Stimulated activated CD4-positive, alpha-beta T cell treated with anti-CD3 and anti-CD28 coated beads, TNF-alpha, amount 100 ng/mL, for 48 hours (primary cell): ENCODE measurements at places on chromosomes 5 and 9.

GRCh38 chr9:137027369-137028262, at the start of gene ABCA2:
ABCA2 (minus strand) TSS chr9:137028237; CDS start chr9:137028140, 97 bp downstream.
- DNase-seq = no peak

GRCh38 chr5:1386274-1386717, 41.4 kb upstream of the CLPTM1L start:
- DNase-seq = peak; percentile 41

DNA sequence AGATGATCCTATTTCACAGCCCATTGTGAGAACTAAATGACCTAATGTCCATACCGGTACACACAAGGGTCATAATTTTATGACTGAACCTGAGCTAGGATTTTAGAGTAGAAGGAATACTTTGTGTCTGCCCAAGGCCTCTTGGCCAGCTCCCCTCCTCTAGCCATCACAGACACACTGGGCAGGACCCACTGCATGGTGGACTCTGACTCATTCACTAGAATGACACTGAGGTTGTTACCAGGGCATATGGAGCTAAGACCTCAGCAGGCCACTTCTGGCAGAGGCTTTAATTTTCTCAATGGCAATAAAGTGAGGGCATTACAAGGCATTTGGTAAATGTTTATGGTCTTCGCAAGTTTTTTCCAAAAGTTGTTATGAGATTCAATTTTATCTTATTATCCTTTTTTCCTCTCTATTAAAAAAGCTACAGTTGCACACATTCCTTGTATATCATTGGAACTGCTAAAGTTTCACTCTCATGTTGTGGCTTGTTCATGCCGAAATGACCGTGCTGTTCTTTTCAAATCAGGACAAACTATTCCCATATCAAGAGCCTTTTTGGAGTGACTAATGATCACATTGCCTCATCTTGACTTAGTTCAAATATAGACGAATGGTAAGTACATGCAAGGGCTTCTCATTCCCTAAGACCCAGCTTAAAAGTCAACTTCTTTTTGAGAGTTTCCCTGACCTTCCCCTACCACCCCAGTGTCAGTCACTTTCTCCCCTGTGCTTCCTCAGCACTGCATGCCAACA, 595.7 kb downstream of the ACTL7B start:
- DNase-seq = no peak

GRCh38 chr9:130820135-130820738, 14.8 kb upstream of the ABL1 start:
- no peak for DNase-seq

DNA sequence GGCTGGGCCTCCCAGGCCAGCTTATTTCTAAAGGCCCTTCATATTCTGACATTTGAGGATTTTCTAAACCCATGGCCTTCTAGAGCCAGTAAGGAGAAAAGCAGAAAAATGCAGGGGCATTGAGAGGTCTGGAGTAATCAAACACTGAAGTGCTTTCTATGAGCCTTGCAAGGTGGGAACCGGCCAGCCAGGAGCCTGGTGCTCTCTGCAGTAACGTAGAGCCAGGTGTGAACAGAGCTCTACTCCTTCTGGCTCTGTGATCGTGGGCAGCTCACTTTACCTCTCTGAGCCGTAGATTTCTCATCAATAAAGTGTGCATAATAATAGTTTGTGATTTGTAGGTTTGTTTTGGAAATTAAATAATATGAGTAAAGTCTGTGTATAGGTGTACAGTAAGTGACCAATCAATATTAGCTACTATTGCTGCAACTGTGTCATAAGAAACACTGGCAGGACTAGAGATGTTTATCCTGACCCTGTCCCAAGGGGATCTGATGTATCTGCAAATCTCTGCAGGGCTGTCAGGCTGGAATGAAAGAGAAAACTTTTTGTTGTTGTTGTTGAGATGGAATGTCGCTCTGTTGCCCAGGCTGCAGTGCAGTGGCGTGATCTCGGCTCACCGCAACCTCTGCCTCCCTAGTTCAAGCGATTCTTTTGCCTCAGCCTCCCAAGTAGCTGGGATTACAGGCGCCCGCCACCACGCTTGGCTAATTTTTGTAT, 2.7 kb downstream of the SYNPO start:
- DNase-seq = no peak

DNA sequence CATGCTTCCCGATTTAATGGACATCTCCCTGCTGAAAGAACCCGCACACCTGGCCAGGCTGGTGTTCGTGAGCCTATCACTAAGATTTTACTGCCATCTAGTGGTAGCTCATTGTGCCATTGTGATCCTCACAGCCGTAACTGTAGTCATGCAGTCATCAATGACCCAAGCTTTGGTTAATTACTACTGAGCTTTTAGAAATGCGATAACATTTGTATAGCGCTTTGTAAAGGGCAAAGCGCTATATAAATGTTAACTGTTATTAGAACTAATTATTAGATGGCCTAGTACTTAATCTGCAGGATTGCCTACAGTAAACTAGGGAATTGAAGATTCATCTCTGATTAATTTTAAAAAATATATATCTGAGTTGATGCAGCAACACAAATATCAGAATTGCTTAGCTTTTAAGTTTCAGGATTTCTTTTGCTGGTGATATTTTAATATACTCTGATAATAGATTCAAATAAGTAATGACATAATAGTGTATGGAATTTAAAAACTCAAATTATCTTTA, 90.2 kb downstream of the HACD4 start:
- peak; percentile 17 for DNase-seq

DNA sequence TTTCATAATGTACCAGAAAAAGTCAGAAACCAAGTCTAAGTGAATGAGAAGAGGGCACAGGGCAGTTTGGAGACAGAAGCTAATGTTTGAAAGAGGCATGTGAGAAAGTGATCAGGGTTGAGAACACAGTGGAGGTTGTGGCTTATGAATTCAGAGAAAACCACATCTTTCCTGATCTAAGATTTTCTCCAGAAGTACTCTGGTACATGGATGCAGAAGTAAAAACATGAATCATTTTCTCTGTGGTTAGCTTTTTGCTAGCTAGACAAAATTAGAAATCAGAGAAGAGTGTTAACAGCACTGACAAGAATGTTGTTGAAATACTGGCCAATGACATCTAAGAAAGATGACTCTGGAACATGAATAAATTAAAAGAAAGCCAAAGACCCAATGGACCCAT, 541.1 kb downstream of the DNAH5 start:
- no peak for DNase-seq

GRCh38 chr5:6820851-6821479, 107.7 kb downstream of the TENT4A start:
- DNase-seq = peak; percentile 31

DNA sequence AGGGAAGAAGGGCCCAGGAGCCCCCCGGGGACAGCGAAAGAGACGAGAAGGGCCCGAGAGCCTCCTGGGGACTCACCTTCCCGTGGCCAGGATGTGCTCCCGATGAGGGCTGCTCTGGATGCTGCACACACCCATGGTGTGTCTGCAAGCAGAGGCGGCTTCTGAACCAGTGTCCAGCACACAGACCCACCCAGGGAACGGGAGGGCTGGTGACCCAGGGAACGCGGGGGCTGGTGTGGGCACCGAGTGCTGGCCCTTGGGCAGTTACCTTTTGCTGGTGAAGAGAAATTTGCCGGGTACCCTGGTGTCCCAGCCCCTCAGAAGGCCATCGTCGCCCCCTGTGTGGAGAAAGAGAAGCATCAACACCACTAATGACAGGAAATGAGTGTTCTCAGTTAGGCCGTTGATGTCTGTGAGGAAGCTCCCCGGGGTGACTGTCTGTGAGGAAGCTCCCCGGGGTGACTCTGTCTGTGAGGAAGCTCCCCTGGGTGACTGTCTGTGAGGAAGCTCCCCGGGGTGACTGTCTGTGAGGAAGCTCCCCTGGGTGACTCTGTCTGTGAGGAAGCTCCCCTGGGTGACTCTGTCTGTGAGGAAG, 13.2 kb downstream of the MRPL41 start:
- DNase-seq = no peak

DNA sequence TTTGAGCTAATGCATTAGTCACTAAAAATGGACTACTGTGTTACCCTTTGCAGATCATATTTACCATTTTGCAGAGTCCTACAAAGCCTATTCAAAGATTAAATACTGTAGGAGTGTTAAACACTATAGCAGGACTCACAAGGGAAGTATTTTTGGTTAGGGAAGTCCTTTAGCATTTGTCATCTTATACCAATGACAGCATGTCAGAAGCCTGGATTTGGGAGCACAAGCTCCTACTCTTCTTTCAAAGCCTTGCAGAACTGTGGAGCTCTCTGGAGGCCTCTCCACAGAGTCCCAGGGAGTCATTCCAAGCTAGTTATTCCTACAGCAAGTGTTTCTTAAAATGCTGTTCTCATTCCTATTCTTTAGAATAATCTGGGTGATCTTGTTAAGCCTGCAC, 288.8 kb downstream of the PIK3R1 start:
- DNase-seq = no peak

- DNase-seq = no peak
These were observed 89.4 kb downstream of the NR3C1 start for GRCh38 chr5:143314099-143314498.

DNA sequence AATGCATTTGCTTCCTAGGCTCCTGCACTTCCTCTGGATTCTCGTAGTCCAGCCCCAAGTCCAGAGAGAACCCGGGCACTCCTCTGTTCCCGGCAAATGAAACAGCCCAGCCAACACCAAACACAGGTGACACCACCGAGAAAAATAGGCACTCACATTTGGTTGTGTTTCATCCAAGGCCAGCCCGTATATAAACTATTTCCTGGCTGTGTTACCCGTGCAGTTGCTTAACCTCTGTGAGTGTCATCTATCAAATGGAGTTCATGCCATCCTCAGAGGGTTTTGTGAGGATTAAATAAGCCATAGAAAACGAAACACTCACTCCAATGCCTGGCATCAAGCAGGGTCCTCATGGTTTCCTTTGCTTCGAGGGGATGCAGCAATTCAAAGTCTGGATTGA, 115.2 kb downstream of the BOD1 start:
- no peak for DNase-seq

- DNase-seq = no peak
These were observed 18.1 kb downstream of the KDM3B start for GRCh38 chr5:138370537-138370936.

GRCh38 chr9:84780385-84780784, 110.9 kb downstream of the NTRK2 start:
- DNase-seq = no peak

DNA sequence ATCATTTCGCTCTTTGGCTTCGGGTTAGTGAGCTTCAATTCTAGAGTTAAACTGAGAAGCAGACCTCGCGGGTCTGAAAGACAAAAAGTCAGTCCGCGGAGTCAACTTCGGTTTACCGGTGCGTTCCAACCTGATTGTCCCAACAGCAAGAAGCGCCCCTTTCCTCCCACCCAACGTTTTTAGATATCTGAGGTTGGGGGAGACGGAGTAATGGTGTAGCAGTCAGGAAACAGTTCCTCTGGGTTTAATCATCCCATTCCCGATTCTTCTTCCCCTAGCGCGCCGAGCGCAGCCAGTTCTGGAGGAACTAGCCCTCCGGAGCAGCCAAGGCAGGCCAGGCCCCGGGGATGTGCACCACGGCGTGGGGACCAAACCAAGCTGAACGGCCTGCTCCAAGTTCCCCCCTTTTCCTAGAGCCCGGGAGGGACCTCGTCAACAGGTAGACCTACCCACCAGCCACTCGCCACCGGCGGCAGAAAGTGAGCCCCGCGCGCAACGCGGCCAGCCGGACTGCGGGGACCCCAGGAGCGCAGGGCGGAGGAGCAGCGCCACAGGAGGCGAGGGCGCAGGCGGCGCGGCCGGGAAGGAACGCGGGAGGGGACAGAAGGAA, 622 bp upstream of the ISL1 start:
- no peak for DNase-seq

GRCh38 chr9:34179213-34180136, 632 bp downstream of the UBAP1 start:
- DNase-seq = no peak

DNA sequence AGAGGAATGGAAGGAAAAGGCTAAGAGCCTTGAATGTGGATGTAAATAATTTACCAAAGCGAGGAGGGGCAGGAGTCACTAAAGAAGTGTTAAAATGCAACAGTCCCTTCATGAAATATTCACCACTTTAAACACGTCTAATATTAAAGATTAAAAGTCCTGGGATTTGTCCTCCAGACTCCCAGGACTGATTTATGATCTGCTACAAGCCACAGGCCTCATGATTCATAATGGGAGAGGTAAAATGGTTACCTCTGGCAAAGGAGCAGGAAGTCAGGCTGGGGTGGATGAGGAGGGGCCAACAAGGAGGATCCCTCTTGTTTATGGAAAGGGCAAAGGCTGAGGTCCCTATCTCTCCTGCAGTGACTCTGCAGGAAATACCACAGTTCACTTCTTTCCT, 292.4 kb downstream of the TRIM32 start:
- no peak for DNase-seq

DNA sequence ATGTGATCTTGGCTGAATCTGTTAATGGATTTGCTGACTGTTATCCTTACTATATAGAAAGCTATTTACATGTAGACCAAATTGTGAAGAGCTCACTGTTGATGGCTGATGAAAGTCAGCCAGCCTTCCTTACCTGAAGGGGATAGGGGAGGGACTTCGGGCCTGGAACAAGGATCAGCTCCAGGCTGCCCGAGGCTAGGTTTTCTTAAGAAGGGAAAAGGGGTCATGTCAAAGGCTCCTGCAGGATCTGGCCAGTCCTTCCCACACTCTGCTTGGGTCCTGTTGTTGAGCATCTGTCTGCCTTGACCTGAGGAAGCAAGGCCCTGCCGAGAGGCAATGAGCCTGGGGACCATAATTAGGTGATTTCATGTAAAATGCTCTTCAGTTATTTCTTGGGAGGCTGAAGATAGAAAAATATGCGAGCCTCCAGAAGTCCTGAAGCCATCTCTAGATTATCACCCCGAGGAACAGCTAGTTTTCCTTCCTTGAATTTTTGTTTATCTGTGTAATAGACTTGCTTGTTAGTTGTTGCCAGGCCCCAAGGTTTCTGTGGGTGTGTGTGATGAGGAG, 261.4 kb downstream of the PDZD2 start:
- no peak for DNase-seq

DNA sequence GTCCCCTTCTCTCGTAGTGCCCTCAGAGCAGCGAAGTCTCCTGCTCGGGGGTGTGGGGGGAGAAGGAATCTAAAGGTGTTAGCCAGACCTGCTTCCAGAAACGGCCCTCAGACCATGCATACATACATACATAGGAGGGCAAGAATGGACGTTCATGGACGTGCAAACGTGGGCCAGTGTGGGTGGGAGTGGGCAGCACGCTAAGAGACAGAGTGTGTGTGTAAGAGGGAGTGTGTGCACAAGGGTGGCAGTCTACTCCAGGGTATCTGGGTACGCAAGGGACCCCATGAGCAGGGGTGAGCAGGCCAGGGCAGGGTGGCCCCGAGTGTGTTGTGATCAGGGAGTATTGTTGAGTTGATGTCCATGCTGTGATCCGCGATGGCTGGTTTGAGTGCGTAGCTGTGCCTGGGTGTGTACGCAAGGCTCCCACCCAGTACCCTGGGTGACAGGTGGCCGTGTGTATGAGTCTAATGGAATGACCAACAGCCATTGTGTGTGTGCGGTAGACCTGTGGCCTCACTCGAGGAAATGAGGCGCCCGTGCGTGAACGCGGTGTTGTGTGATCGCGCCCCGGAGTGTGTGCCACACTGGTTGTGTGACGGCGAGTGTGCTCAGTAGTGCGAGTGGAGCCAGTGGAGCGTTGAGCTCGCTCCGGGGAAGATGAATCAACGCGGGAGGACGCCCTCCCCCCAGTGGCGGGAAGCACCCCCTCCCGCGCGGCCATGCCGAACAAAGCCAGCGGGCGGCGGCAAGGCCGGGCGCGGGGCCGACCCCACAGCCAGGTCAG, 826 bp downstream of the GPRIN1 start:
- DNase-seq = no peak
